NCI-H187 (cell line): ENCODE measurements at places on chromosomes 3 and 15.

DNA sequence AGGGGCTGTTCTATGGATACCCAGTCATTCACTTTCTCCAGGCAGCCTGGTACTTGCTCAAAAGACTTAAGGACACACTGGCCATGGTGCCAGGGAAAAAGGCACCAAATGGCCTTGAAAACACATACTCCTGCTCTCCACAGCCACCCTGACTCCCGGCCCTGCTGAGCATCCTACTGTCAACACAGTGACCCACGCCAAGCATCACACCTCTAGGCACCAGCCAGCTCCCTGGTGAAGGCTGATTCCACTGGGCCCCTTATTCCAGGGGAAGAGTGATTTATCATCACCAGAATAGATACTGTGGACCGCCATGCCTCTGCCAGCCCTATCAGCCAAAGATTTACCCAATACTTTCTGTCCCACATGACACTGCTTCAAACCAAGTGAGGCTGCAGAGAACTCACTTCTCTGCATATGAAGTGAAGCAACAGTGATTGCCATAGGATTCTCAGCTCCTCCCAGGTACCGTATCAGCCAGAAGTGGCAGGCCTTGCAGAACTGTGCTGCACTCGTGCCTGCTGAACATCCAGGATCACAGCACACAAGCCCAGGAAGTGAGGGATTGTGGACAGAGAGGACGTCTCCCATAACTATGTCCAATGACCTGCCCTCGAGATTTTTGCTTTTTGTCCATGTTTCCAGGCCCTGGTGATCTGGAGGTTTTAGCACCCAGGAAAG is 63.7 kb downstream of the WHAMM start:
- DNase-seq = no peak

DNA sequence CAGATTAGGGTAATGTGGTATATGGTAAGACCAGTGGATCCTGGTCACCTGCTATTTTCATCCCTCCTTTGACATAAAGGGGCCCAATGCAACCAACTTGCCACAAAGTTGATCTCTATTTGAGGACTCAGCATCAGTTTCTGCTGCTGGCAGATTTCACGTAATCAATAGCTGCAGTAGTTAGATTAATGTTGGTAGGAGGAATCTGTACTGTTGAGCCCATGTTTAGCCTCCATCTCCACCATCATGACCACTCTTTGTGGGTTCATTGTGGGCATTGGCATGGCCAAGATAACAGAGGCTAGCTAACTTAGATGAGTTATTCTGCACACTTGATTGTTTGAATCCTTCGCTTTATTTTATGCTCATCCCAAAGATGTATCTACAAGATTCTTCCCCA is 29.9 kb downstream of the CGGBP1 start:
- no peak for DNase-seq

DNA sequence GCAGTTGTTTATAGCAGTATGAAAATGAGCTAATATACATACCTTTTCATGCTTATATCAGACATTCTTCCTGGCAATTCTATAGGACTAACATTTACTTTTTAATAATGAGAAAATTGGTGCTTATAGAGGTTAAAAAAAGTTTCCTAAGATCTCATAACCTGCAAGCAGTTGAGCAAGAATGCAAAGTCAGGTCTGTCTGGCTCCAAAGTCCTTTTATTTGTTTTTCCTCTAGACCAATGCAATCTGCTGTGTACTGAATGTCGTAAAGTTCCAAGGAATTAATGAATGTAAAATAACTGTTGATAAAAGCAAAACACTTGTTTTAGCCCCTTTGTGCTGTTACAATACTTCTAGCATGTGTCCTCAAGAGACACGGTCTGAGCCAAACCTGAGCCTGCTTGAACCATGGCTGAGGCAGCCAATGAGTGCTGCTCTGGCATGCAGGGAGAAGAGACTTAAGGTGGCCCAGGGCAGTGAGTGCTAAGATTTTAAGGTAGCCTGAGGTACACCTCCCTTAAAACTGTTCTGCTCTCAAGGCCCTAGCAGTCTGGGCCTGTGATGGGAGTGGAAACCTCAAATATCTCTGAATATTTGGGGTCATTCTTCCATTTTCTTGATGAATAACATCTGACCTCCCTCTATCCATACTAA is 555.1 kb upstream of the NAALADL2 start:
- DNase-seq = no peak

- no peak for DNase-seq
Observed at GRCh38 chr3:16132190-16132589, 42.3 kb upstream of the GALNT15 start.

- no peak for DNase-seq
Observed at GRCh38 chr3:183396662-183397391, 31.6 kb downstream of the MCF2L2 start.

- DNase-seq = no peak
Observed at GRCh38 chr3:16533928-16534574, 20.6 kb upstream of the RFTN1 start.

GRCh38 chr3:124246376-124246775 is 254.5 kb upstream of the ROPN1 start:
- DNase-seq = no peak

DNA sequence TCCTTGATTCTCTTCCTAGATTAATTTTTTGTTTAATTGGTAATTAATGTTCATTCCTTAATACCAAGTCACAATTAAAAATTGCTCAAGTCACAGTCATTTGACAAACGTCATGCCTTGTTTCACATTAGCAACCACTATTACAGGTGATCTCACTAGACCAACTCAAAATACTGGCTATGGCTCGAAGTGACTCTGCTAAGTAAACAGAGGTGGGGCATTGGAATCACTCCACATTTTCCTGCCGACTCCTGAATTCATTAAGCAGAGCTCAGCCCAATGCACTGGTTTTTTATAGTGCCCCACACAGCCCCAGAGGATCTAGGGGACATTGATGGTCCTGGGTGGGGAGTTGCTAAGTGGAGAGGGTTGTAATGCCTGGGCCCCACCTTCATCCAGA is 201.2 kb upstream of the NSMCE3 start:
- no peak for DNase-seq

DNA sequence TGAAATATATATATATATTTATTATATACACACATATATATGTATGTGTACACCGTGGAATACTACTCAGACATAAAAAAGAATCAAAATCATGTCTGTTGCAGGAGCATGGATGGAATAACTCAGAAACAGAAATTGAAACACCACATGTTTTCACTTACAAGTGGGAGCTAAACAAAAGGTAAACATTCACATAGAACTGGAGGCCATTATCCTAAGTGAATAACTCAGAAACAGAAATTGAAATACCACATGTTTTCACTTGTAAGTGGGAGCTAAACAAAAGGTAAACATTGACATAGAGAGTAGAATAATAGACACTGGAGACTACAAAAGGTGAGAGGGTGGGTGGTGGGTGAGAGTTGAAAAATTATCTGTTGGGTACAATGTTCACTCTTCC is 171.5 kb upstream of the GOLIM4 start:
- no peak for DNase-seq

DNA sequence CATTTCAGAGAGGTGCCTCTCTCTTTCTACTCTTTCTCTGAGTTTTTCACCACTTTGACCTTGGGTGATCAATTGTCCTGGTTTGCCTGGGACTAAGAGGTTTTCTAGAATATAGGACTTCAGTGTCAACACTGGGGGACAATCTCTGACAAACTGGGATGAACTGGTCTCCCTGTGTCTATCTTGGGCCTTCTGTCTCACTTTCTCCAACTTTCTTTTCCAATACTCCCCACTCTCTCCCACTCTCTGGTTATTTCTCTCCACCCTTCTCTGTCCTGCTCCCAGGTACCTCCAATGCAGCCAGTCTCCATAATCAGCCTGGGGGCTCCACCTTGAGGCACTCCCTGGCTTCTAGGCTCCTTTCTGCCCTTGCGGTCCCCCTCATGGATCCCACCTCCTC is 4.7 kb upstream of the ITGA11 start:
- DNase-seq = no peak

- DNase-seq = no peak
Observed at GRCh38 chr3:183540501-183541234, 14.8 kb downstream of the KLHL6 start.

DNA sequence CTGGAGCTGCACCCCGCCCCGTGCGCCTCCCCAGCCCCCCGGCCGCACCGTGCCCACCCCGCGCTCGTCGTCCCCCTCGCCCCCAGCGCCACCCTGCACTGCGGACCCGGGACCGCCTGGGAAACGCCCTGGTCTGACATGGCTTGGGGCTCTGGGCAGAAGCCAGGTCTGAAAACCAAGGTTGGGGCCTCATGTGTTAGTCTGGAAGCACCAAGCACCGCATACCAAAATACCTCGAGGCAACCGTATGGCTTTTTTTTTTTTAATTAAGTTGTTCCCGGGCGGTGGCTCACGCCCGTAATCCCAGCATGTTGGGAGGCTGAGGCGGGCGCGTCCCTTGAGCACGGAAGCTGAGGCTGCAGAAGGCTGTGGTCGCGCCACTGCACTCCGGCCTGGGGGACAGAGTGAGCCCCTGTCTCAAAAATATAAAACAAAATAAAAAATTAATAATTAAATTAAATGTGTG is 91.5 kb upstream of the CHD2 start:
- DNase-seq = peak; percentile 58

- no peak for DNase-seq
Observed at GRCh38 chr3:139466360-139466759, 10.0 kb downstream of the RBP2 start.

GRCh38 chr3:186219211-186219638 is 110.3 kb upstream of the ETV5 start:
- no peak for DNase-seq

DNA sequence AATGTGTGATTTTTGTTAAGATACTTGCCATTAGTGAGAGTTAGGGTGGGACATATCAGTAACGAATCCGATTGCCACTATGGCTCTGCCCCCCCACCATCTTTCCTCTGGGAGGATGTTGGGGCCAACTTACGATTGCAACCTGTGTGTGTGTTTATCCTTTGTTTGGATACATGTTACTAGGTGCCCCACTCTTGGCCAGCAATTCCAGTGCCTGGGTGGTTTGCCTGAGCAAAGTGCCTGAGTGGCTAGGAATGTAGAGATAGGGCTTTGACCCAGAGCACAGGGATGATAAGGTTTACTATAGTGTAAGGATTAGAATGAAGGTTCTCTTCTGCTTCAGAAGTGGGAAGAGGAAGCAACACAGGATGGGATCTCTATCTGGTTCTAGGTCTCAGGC is 231.8 kb downstream of the TP63 start:
- no peak for DNase-seq

DNA sequence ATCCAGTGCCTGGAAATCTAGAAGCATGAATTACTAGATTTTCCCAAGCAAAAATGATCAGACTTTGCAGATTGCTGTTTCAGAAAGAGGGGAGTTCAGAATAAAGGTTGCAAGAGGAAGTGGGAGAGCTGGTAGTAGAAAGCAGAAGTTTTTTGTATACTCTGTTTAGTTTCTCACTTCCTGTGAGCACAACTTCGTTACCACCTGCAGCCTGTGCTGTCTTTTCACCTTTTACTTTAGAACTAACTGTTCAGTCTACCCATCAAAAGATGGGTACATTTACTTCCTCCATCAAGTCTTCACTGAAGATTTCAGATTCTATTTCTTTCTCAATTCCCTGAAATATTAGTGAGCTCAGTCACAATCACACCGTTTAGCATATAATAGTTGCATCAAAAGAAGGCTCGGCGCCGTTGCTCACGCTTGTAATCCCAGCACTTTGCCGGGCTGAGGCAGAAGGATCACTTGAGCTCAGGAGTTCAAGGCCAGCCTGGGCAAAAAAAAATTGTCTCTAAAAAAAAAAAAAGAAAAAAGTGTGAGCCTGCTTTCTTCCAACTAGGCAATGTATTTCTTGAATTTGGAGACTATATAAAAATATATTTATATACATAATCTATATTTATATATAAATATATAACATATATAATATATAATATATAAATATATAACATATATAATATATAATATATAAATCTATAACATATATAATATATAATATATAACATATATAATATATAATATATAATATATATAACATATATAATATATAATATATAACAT is 1.8 kb upstream of the CEP97 start:
- DNase-seq = no peak

DNA sequence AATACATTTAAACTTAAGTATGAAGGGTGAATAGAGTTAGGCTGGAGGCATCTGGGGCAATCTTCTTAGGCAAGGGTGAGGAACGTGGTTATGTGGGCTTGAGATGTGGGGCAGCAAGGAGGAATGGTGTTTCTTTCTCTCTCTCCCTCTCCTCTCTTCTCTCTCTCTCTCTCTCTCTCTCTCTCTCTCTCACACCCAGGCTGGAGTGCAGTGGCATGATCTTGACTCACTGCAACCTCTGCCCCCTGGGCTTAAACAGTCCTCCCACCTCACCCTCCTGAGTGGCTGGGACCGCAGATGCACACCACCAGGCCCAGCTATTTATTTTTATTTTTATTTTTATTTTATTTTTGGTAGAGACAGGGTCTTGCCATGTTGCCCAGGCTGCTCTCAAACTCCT is 4.0 kb upstream of the MGA start:
- DNase-seq = no peak

GRCh38 chr3:88343264-88343663 is 193.5 kb downstream of the C3orf38 start:
- no peak for DNase-seq

- no peak for DNase-seq
Observed at GRCh38 chr3:53168175-53168923, 7.3 kb downstream of the PRKCD start.

DNA sequence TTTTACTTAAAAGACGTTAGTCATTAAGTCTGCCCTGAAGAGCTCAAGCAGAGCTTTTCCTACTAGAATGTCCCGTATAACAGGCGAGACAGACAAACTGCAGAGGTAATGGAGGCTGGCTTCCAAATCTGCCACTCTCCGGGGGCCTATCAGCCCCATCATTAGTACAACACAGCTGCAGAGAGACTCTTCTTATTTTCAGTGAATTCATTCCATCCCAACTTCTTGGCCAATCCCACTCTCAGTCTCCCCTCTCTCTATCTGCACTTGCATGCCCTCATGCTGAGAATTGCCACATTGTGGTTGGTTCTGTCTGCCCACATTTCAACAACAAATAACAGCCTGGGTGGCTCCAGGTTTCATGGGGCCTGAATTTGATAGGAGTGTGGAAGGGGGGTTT is 412.7 kb downstream of the ERC2 start:
- DNase-seq = no peak

GRCh38 chr15:51380999-51381806 is 39.7 kb downstream of the GLDN start:
- no peak for DNase-seq

DNA sequence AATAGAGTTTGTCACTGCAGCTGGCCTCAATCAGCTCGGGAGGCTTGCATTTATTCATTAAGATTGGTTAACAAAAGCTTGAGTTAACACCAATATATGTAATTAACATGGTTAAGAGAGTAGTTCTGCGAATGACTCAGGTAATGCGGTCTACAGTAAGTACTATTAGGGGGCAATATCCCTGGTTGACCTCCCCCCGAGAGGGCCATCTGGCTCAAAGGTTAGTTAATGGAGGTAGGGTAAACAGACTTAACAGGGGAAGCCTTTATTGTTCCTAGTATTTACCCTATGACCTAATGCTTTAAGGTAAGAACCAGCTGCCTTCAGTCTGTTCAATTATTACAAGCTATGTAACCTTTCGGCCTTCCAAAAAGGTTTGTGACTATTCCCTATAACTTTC is 403.3 kb upstream of the SGO1 start:
- DNase-seq = no peak

GRCh38 chr15:100373120-100373896 is 31.5 kb upstream of the ADAMTS17 start:
- no peak for DNase-seq

GRCh38 chr3:133831966-133832801 is 26.6 kb downstream of the SRPRB start:
- no peak for DNase-seq

GRCh38 chr3:134796281-134797056 is 1.4 kb downstream of the EPHB1 start:
- no peak for DNase-seq

- no peak for DNase-seq
Observed at GRCh38 chr15:40511093-40511471, 40.3 kb downstream of the CHST14 start.
